ENCODE measurements at places on chromosomes 5 and 9. TPM values are rescaled to one million over a fixed set of nuclear protein-coding genes. Genes with fewer than 3 reads are reported as not detected.

NR2F1 gene
- not detected for total RNA-seq

MSANTD3 gene
- 39.2 TPM for total RNA-seq

CDH9 gene
- total RNA-seq = not detected

KIAA1191 gene
- total RNA-seq = 101 TPM

WWC1 gene
- 27.7 TPM for total RNA-seq

WNT8A gene
- not detected for total RNA-seq

RNF145 gene
- total RNA-seq = 164 TPM

SEMA4D gene
- 0.68 TPM for total RNA-seq

SLC6A7 gene
- total RNA-seq = not detected

ARL15 gene
- total RNA-seq = 23.6 TPM

POLR1E gene
- 42.1 TPM for total RNA-seq

DNAJB5 gene
- total RNA-seq = 12.6 TPM

ARHGEF37 gene
- 41.8 TPM for total RNA-seq

ANKRD20A1 gene
- under 0.01 TPM for total RNA-seq

ERBIN gene
- total RNA-seq = 93.3 TPM

UAP1L1 gene
- total RNA-seq = 4.8 TPM

ARRDC3 gene
- total RNA-seq = 53.0 TPM

MCC gene
- total RNA-seq = 58.1 TPM

FAXDC2 gene
- 0.34 TPM for total RNA-seq

CHD1 gene
- 103 TPM for total RNA-seq

C9orf43 gene
- total RNA-seq = 0.34 TPM

LIX1 gene
- not detected for total RNA-seq

C9orf72 gene
- total RNA-seq = 21.4 TPM

P4HA2 gene
- 119 TPM for total RNA-seq

SPATA6L gene
- 2.7 TPM for total RNA-seq

SGCD gene
- not detected for total RNA-seq

ACOT12 gene
- not detected for total RNA-seq

TBC1D9B gene
- total RNA-seq = 94.3 TPM

PCYOX1L gene
- total RNA-seq = 10.3 TPM

KCNMB1 gene
- not detected for total RNA-seq

ADGRD2 gene
- total RNA-seq = 0.34 TPM

Data from nasal cavity respiratory epithelium epithelial cell of viscerocranial mucosa (primary cell).